ENCODE measurements at places on chromosomes 5 and 9.

GRCh38 chr5:43281840-43282658, 31.2 kb downstream of the HMGCS1 start:
- DNase-seq = no peak

DNA sequence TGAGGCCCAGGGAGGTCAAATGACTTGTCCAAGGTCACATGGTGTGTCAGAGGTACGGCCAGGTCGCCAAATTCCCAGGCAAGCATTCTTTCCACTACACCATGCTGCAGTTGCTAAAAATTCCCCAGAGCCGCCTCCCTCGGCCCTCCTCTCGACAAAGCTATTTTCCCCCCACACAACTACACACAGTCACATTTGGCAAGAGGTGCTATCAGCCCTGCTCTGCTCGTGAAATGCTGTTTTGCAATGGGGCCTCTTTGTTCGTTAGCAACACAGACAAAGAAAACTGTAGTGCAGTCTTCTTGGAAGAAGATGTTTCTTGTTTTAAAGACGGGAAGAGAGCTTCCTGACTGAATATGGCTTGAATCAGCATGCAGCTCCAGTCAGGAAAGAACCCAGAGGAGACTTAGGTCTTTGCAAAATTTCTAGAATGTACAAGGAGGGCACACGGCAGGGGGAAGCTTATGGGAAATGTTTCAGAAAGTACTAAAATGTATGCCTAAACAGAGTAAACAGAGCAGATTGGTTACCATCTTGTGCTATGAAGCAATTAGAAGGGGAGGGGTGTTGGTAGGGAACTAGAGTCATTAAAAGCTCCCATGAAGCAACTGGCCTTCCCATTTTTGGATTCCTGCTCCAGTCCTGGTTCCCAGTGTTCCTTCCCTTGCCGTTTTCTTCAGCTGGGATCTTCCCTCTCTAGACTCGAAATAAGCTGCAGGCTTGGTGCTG, 14.2 kb downstream of the SLIT3 start:
- DNase-seq = no peak

- no peak for DNase-seq
Measured at GRCh38 chr5:76547891-76548524, 75.2 kb downstream of the F2RL2 start.

DNA sequence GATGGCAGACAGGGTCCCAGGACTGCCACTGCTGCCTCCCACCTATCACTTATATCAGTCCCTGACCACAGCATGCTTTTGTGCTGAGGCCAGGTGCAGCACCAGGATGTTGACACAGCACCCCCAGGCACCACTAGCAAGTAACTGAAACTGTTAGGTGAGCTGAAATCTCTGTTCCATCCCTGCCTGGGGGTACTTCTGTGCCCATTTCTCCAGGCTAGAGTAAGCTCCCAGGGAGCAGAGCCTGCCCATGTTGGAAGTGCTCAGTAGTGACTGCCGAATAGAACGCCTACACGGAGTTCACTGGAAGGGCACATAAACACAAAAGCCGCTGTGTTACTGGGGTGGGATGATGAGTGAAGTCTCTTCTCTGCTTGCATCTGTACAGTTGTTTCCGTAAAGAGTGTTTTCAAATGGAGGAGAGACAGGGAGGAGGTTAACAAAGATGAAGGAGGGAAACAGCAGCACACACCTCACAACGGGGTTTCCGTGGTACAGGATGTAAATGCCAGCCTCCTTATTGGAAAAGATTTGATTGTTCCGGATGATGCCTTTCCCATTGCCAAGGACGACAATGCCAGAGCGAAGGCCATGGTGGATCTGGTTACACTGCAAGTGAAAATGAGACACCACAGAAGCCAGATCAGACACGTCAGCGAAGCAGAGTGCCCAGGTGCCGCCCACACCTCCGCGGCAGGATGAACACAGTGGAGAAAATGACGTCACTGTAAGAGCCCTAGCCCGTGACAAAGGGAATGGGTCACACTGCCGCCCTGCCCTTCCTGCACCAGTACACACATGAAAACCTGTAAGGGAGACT, 43.1 kb downstream of the POLR1E start:
- DNase-seq = peak; percentile 91

DNA sequence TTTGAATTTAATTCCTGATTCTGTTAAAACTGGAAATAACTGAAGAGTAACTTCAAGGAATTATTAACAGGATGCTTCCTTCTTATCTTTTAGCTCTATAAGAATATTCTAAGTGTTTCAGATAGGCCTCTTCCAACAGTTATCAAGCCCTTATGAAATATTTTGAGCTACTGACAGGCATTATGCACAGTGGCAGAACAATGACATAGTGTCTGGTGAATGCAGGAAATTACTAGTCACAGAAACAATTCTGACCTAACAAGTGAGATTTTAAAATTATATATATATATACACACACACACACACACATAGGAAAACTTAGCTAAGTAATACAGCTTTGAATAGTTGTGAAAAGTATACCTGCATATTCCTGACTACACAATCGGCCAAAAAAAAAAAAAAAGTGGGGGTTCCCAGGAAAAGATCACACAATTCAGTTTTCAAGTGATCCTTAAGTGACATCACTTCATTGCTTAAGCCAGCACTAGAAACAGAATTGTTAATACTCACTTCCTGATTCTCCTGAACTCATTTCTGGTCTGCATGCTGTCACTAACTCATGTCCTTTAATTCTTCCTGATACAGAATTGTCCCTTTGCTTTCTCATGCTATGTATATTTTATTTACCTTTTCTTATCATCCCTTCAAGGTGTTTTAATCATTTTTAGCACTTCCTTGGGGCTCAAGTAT, 77.3 kb downstream of the SLC25A46 start:
- no peak for DNase-seq
